Glutamatergic neuron (in vitro differentiated cells): ENCODE measurements at places on chromosomes 11 and 22.
A peak's percentile ranks its signal among the peaks of the same experiment; 100 is the strongest.

- no peak for DNase-seq
Observed at GRCh38 chr11:91082255-91082654, 859.4 kb upstream of the CHORDC1 start.

- DNase-seq = no peak
Observed at GRCh38 chr11:102192349-102193066, 82.3 kb downstream of the YAP1 start.

- no peak for DNase-seq
Observed at GRCh38 chr11:59706518-59707285, 6.9 kb downstream of the OR10V1 start.

- DNase-seq = no peak
Observed at GRCh38 chr22:28938286-28938833, 55.0 kb downstream of the ZNRF3 start.

GRCh38 chr11:40293655-40294348 is 1165.7 kb downstream of the LRRC4C start:
- peak; percentile 79 for DNase-seq

- no peak for DNase-seq
Observed at GRCh38 chr11:65653229-65654225, 9.2 kb downstream of the RELA start.
